ENCODE measurements at places on chromosomes 4 and X. TPM values are rescaled to one million over a fixed set of nuclear protein-coding genes. Genes with fewer than 3 reads are reported as not detected.

Gene ZNF157
- total RNA-seq, result not detected

Gene TGIF2LX
- total RNA-seq, result not detected

Gene SYTL4
- 3.5 TPM for total RNA-seq

Gene HTRA3
- total RNA-seq, result 3.3 TPM

Gene PSAPL1
- not detected for total RNA-seq

All from bronchus fibroblast of lung (primary cell).